Natural killer cell treated with Interleukin-12 subunit alpha and Interleukin-12 subunit beta and Interleukin-15 and Interleukin-18, amount 100 ng/mL, for 72 hours (primary cell): ENCODE measurements at places on chromosomes 3 and 15. TPM values are rescaled to one million over a fixed set of nuclear protein-coding genes. Genes with fewer than 3 reads are reported as not detected.

The ZNF774 gene
- 1.3 TPM for total RNA-seq

DNA sequence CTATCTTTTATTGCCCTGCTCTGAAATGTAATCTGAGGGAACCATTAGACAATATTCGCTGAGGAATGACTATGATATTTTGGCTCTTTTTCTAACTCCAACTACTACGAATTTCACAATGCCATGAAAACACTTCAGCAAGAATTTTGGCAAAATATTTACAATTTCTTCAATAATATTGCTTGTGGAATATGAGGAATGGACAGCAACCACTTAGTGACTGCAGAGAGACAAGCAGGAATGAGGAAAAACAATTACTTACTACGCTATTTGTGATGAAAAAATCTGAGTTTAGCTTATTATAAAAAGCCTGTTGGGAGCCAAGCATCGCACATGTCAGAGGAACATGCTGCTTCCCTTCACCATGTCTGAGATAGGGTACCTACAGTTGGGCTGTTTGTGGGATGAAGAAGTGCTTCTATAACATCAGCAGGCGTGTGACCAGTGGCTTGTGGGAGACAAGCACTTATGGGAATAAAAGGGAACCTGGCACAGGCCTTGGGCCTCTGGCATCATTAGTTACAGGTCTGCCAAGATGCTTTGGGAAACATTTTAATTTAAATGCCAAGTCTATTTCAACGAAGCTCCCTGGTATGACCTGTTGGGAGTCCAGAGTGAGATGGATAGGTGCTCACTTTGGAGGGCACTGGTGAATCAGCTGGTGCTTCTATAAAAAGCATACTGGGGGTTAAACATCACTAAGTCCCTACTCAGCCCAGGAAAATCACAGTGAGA, 2.7 kb upstream of the PLCL2 start:
- DNase-seq, result no peak

GRCh38 chr3:16441371-16441875, 72.1 kb downstream of the RFTN1 start:
- DNase-seq, result no peak

The MESP1 gene
- 2.3 TPM for total RNA-seq
